ENCODE measurements at places on chromosomes 11 and 22. TPM values are rescaled to one million over a fixed set of nuclear protein-coding genes. Genes with fewer than 3 reads are reported as not detected.
A peak's percentile ranks its signal among the peaks of the same experiment; 100 is the strongest.

GRCh38 chr11:79021601-79022000 is 419.2 kb downstream of the TENM4 start:
- no peak for DNase-seq

- no peak for DNase-seq
Measured at GRCh38 chr11:44229098-44229497, 80.8 kb downstream of the ALX4 start.

DNA sequence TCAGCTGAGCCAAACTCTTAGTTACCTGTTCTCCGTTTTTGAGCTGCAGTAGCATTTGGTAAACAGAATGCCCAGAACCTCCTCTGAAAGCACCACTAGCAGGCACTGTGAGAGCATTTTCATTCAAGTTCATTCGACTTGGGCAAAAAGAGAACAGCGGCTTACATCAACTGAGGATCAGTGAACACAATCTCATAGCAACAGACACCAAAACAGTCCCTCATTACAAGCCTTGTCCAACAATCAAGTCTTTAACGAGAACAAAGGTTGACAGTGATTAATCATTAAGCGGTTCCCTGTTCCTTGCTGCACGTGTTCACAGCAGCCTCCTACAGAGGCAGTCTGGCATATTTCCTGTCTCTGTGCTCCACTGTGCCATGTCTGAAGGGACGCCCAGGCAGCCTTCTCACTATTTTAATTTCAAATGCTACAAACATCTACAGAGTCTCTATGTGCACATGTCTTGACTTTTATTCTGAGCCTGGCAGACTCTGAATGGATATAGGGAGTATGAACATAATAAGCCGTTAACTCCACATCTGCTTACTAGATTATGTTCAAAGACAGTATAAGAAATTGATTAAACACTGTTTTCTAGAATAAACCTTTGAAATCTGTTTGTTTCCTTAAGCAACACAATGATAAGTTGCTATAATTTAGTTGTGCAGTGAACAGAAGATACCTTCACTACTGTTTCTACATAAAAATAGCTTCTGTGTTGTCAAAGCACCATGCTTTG is 88.3 kb upstream of the MTMR2 start:
- DNase-seq = no peak

DNA sequence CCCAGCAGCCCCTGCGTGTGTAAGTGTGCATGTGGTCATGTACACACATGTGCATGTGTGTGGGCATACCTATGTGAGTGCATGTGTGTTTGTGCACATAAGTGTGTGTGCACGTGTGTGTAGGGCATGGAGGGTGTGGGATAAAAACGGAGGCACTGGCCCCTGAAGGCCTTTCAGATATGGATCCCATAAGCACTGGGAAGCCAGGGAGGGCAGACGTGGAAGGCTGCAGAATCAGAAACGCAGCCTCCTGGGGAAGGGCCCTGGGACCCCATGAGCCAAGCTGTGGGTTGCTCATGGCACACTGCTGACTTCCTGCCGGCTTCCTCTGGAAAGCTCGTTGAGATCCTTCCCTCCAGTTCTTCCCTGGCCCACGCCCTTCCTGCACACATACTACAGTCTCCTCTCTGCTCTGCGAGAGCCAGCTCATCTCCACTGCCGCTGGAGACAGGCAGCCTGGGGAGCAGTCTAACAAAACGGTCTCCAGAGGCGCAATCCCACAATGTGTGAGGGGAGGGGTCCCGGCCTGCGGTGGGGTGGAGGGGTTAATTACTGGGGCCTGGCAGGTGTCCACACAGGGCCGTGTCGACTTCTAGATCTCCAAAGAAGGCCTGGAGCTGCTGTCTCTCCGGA is 435.2 kb upstream of the B3GAT1 start:
- DNase-seq = no peak

DNA sequence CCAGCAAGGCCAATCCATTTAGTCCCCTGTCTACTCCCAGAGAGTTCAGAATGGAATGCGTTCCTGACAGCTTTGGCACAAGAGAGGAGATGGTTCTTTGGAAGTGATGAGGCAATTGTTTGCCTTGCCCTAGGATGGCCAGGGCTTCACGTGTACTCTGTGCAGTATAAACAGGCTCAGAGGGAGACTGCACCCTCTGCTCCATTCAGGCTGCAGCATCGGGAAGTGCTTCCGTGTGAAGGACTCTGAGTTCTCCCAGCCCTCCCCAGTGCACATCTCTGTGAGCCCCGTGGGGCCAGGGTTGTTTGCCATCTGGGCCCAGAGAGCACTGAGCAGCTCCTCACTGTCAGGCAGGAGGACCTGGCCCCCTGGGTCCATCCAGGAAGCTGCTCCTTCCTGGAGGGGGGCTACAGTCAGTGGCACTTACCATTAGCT is 215.3 kb upstream of the TBCEL start:
- DNase-seq = no peak

DNA sequence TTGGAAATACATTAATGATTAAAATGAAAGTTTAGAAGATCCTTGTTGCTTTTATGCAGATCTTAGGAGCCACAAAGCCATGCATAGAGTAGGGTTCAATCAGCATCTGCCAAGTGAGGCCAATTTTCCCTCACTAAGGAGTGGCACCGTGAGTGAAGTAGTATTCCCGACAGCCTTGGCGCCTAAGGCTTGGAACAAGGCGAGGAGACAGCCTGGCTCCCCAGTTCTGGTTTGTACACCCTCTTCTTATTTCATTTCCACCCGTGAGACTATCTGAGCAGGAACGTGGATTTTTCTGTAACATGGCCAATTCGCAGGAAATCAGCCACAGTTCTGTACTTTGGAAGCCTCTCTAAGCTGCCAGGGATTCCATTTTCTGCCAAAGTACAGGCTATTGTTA is 22.6 kb downstream of the FADS2 start:
- DNase-seq = no peak

DNA sequence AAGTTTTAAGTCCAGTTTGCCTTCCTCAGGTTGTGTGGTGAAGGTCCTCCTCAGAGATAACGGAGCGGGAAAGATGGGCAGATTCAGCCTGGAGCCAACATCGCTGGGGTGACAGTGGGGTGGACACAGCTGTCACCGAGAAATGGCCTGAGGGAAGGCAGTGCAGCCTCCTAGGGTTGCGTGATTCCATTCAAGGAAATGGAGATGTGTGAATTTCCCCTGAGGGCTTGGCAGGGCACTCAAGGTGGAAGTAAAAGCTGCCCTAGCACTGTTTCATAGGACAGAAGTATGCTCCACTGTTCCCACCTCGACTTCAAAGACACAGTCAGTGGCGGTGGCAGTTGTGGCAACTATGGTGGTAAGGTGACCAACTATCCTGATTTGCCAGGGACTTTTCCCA is 15.4 kb upstream of the CAT start:
- no peak for DNase-seq

DNA sequence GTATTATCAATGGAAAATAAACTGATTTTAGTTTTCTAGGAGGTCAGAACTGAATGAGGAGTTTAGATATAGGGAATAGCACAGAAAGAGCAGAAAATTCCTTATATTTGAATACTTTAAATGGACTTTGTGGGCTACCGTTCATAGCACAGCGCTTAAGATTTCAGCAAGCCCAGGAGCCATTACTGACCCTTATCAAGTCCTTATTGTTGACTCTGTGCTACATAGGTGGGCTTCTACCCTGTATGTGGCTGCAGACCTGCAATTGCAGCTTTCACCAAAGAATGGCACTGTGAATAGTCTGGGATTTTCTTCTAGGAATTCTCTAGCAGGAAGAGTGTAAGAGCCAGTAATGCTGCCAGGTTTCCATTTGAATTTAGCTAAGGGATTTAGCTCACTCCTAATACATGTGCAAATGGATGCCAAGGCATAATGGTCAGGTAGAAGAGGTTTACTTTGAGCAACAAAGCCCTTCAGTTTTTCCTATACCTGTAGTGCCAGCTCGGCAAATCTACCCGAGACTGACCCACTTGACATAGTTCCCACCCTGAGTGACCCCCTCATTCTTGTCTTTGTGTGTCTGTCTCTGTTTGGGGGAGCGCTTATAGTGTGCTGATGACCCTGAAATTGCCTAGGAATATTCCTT is 42.5 kb upstream of the DLAT start:
- no peak for DNase-seq

DNA sequence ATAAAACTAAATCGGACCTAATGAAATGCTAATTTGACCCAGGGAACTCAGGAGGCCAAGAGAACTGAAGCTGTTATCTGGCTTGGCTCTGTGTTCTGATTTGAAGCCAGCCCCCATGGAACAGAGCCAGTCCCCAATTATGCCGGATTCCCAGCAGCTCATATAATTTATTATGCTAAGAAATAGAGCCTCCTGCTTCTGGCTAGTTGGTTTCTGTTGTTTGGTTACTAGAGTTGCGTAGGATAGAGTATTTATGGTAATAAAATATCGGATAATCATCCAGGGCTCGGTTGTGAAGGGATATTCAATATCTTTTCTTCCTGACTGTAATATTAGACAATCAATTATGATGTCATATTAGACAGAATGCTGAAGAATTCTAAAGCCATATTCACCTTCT is 120.4 kb upstream of the TTC12 start:
- DNase-seq = peak; percentile 91

- peak; percentile 25 for DNase-seq
Measured at GRCh38 chr22:28015676-28016601, 96.9 kb upstream of the PITPNB start.

- DNase-seq = no peak
Measured at GRCh38 chr22:43465291-43466015, 53.6 kb downstream of the MPPED1 start.

- DNase-seq = no peak
Measured at GRCh38 chr11:70043482-70043881, 34.6 kb upstream of the ANO1 start.

- peak; percentile 17 for DNase-seq
Measured at GRCh38 chr11:117315285-117316196, 515 bp downstream of the BACE1 start.

DNA sequence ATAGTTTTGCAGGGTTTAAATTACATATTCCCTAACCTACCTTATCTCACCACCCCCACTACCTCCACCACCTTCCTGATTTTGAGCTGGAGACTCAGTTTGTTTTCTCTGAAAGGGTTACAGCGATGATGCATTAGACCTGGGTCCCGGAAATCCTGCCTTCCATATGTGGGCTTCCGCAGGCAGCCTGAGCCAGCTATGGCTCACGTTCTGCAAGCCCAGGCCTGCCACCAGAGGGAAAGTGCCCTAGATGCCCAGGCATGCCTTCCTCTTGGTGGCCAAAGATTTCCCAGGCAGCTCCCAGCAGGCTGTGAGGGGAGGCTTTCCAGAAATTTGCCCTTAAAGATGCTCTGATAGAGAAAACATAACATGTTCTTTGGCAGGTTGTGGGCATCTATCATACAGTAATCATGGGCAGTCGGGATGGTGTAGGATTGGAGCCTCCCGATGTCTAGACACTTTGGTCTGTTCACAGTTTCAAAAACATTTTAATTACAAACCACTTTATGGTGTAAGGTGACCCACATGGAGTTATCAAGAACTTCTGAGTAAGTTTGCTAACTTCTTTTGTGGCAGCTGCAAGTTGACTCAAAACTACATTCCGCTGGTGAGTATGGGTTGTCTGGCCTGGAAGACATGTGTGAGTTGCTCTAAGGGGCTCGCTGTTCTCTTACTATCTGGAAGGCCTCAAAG is 79.3 kb downstream of the MICAL2 start:
- no peak for DNase-seq

DNA sequence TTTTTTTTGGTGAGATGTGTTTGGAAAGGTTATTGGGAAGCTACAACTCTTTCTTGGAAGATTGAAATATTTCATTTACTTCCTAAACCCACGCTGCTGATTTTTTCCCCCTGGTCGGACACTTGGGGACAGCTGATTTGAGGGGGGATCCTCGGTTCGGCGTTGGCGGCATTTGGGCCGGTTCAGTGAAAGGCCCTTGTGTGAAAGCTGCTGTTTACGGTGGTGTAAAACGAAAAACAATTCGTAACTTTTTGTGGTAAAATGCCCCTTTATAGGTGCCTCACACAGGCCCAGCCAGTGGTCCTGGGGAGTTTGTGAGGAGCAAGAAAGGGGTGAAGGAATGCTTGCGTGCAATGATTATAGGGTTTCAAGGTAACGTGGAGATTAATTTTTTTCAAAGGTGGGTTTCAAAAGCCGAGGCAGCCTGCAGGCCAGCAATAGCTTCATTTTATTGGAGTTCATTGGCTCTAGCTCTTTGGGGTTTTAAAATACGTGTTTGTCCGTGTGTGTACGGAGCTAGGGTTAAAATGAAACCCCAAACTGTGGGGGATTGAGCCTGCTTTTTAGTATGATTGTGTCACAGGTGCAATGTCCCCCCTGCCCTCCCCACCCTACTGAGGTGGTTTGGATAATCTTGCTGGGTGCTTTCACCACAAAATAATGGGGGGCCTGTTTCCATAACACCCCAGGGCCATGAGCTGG is 77.2 kb upstream of the PPARA start:
- no peak for DNase-seq

- no peak for DNase-seq
Measured at GRCh38 chr11:71330996-71331395, 78.6 kb upstream of the SHANK2 start.

- DNase-seq = no peak
Measured at GRCh38 chr11:41282395-41282794, 177.1 kb downstream of the LRRC4C start.

DNA sequence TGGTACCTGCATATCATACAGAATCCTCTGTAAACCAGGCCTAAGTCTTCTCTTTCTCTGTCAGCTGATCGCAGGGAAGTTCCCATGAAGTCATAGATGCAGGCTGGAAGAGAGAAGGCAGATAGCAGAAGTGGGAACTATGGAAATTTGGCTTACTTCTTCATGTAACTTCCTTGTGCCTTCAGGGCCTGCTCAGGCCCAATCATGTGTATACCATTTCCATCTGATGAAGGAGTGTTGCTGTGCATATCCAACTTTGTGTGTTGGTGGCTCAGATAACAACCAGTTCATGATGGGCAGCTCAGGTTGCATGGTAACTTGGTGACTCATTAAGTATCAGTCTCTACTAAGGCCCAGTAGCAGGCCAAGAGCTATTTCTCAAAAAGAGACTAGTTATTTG is 53.1 kb upstream of the CEP295 start:
- DNase-seq = no peak

DNA sequence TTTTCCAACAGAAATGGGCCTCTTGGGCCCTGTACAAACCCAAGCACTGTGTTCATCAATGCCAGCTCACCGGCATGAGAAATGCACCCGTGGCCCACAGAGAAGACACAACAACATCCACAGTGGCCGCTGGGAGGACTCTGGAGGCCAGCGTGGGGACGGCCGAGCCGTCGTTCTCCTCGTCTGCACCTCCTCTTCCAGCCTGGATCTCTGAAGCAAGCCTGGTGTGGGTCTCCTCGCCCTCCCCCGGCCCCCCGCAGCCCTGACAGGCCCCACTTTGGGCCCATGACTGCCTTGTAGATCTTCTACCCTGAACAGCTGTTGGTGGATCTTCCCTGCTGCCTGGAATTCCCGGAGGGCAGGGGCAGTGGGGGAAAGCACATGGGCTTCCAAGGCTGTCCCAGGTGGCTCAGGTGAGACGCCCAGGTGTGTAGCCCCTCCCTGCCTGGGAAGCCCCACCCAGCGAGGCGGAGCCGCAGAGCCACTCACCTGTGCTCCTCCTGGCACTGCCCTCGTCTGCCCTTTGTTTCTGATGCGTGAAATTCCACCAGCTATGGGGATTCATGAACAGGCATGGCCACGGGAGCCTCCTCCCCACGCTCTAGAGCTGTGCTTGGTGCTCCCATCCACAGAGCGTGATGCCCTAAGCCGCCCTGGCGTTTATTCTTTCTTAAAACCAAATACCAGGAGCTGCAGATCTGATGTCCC is 225.9 kb downstream of the BRD1 start:
- DNase-seq = no peak

- DNase-seq = no peak
Measured at GRCh38 chr11:76321340-76321739, 59.6 kb downstream of the THAP12 start.

The SHISAL1 gene
- polyA plus RNA-seq = 0.33 TPM

The NOL12 gene
- polyA plus RNA-seq = 19.3 TPM

The ZP1 gene
- polyA plus RNA-seq = not detected

The C11orf97 gene
- polyA plus RNA-seq = not detected

The EFCAB6 gene
- polyA plus RNA-seq = 1.00 TPM

The KCNJ11 gene
- not detected for polyA plus RNA-seq

The FGF3 gene
- not detected for polyA plus RNA-seq

Measured in ovary (tissue), 10 donors.